ENCODE measurements at places on chromosomes 3 and 15.
A peak's percentile ranks its signal among the peaks of the same experiment; 100 is the strongest.

GRCh38 chr15:40134885-40135284 is 26.0 kb upstream of the BUB1B start:
- DNase-seq, result no peak

- DNase-seq, result no peak
These were observed 86.9 kb downstream of the DCLK3 start for GRCh38 chr3:36677331-36678007.

DNA sequence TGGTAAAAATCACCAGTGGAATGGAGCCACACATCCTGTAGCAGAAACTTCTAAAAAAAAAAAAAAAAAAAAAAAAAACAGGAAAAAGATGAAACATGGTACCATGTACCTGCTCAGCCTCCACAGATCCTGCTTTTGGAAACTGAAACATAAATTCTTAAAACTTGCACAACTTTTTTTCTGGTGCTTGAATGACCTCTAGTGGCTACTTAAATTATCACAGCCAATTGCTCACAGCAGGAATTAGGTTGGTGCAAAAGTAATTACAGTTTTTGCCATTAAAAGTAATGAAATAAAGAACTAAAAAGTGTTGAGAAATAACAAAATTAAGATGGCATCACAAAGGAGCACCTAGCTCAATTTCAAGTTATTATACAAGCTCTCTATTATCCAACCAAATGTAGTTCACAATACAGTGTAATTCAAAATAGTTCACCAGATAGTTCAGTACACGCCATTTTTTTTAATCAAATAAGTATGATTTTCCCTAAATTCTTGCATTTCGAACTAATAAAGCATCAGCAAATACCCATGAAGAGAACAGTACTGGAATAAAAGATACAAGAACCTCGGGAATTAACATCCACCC is 80.6 kb downstream of the ULK4 start:
- DNase-seq, result peak; percentile 54

DNA sequence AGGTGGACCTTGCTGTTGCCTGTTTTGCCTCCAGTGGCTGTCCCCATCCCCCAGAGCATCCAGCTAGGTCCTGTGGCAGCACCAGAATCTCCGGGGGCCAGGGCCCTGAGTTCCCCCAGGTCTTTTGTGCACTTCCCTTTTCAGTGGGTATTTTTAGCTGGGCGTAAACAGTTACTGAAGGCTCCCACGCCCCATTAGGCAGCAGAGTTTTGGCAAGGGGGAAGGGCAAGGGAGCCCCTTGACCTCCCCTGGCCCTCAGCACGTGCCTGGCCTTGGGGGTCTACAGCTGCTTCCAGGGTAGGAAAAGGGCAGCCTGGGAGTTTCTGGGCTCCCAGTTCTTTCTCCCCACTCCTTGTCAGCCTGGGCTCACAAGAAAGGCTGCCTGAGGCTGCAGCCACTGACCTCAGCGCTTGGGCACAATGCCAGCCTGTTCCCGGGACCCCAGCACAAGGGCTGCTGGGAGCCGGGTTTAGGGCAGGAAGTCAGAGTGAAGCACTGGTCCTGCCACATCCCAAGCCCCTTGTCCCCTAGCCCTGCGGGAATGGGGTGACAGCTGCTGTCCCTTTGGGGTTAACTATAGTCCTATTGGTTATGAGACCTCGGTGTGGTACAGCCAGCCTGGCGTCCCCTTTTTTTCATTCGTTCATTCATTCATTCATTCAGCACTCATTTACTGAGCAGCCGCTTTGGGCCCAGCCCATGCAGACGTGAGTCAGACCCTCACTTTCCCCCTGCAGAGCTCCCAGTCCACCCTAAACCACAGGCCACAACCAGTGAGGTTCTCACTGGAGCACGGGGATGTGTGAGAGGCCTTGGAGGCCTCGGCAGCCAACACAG is 8.4 kb downstream of the CSK start:
- no peak for DNase-seq

DNA sequence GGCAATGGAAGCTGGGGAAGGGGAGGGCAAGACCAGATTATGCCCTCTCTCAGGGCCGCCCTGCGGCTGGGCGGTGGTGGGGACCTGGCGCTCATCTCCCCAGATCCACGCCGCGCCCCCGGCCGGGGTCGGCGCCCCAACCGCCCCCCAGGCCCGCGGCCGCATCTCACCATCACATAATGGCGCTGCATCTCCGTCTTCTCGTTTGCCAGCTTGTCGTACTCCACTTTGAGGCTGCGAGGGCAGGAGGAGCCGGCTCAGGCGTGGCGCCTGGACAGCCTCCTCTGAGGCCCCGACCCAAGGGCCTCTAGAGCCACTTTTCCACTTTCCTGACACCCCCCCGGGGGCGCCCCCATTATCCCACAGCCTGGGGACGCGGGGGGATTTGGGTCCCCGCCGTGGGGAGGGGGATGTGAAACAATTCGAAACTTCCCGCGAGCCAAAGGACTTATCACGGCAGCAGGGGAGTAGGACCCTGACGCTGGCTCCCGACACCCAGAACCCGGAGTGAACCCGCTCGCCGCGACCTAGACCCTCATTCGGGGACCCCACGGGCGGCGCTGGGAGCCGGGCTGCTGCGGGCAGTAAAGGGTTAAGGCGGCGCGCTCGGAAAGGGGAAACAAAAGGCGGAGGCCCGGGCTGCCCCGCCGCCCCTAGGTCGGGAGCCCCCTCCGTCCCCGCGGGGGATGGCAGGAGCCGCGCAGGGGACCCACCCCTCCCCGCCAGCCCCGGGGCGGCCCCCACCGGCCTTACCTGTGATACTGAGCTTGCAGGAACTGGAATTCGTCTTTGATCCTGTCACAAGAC is 2.1 kb downstream of the TLE3 start:
- DNase-seq, result no peak

DNA sequence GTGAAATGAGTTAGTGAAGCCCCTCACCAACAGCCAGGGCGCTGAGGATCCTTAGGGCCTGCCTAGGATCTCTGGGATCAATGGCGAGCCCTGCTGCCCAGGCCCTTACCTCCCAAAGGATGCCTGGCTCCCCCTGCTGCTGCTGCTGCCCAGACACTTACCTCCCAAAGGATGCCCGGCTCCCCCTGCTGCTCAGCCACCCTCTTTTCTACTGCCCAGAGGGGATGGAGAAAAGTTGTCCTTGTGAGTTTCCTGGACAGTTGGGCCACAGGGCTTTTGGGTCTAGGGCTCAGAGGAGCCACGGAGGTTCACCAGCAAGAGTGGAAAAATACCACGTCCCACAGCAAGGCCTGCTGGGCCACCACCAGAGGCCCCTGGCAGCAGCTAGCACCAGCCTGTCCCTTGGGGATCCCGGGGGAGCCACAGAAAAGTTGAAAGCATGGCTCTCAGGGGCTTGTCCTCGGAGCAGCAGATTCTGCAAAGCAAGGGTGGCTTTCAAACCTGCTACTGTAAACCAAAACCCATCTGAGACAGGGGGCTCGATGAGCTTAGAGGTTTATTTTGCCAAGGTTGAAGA is 59.4 kb downstream of the SLC6A6 start:
- peak; percentile 11 for DNase-seq

GRCh38 chr3:153640689-153641665 is 479.0 kb downstream of the RAP2B start:
- no peak for DNase-seq

DNA sequence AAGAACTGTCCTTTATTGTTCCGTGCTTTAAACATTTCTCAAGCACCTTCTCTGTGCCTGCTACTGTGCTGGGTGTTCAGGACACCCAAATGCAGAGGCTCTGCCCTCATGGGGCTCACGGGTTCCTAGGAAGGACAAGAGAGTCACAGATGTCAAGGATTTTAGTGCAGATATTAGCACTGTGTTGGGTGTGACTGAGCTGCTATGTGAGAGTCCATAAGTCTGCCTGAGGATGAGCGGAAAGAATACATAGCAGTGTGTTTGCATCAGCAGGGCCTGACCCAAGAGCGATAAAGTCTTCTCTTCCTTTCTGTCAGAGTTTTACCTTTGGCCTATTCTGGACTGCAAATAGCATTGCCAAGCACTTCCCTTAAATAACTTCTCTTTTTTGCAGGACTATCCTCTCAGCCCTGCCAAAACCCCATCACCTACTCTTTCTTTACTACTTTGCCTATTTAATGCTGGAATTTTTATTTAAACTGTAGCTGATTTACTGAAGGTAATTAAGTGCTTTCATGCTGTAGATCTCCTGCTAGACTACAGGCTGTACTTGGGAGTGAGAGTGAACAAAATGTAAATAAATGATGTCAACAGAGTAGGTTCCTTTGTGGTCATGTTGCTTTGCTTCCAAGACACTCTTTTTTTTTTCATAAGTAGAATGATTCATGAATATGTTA is 459.4 kb upstream of the TPRG1 start:
- DNase-seq, result no peak

DNA sequence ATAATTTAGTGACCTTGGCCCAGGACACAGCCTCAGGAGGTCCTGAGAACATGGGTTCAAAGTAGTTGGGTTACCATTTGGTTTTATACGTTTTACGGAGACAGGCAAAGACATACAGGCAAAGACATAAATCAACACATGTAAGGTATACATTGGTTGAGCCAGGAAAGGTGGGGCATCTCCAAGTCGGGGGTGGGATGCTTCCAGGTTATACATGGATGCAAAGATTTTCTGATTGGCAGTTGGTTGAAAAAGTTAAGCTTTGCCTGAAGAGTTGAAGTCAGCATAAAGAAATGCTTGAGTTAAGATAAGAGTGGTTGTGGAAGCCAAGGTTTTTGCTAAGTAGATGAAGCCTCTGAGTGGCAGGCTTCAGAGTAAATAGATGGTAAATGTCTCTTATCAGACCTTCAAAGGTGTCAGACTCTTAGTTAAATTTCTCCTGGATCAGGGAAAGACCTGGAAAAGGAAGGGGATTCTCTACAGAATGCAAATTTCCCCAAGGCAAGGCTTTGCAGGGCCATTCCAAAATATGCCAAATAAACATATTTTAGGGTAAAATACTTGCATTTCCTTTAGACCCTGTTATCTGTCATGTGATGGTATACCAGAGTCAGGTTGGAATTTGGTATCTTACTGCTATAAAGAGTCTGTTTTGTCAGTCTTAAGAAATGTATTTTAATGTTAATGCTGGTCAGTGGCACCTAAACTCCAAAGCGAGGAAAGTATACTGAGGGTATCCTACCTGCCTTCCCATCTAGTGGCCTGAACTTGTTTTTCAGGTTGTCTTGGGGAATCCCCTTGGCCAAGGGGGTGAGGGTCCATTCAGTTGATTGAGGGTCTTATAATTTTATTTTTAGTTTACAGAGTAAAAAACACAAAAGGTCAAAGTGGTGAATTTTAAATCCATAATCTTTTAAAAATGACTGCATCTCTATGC is 8.2 kb upstream of the PDHB start:
- DNase-seq, result no peak

GRCh38 chr15:70451821-70452653 is 311.3 kb downstream of the UACA start:
- DNase-seq, result no peak

GRCh38 chr3:49880581-49881315 is 11.0 kb upstream of the CAMKV start:
- no peak for DNase-seq

- DNase-seq, result no peak
These were observed 8.8 kb downstream of the BCL6 start for GRCh38 chr3:187736418-187736871.

- no peak for DNase-seq
These were observed 27.9 kb upstream of the TBC1D21 start for GRCh38 chr15:73845507-73845906.

- no peak for DNase-seq
These were observed 3.3 kb downstream of the RPL35A start for GRCh38 chr3:197953325-197953724.

GRCh38 chr15:24886538-24886937 is 68.2 kb upstream of the SNRPN start:
- no peak for DNase-seq

GRCh38 chr15:57159767-57160166 is 216.5 kb upstream of the CGNL1 start:
- no peak for DNase-seq

GRCh38 chr3:133125171-133125570 is 87.0 kb downstream of the TMEM108 start:
- no peak for DNase-seq

- peak; percentile 82 for DNase-seq
These were observed at the start of gene TKT for GRCh38 chr3:53255775-53256703. TKT (minus strand) TSS chr3:53256022; CDS start chr3:53255942, 80 bp downstream.

- no peak for DNase-seq
These were observed 321.4 kb upstream of the GBE1 start for GRCh38 chr3:82082796-82083195.

- no peak for DNase-seq
These were observed 130.5 kb downstream of the ST8SIA2 start for GRCh38 chr15:92524161-92524560.

- peak; percentile 63 for DNase-seq
These were observed 79.6 kb upstream of the SPATA12 start for GRCh38 chr3:56980798-56981390.

DNA sequence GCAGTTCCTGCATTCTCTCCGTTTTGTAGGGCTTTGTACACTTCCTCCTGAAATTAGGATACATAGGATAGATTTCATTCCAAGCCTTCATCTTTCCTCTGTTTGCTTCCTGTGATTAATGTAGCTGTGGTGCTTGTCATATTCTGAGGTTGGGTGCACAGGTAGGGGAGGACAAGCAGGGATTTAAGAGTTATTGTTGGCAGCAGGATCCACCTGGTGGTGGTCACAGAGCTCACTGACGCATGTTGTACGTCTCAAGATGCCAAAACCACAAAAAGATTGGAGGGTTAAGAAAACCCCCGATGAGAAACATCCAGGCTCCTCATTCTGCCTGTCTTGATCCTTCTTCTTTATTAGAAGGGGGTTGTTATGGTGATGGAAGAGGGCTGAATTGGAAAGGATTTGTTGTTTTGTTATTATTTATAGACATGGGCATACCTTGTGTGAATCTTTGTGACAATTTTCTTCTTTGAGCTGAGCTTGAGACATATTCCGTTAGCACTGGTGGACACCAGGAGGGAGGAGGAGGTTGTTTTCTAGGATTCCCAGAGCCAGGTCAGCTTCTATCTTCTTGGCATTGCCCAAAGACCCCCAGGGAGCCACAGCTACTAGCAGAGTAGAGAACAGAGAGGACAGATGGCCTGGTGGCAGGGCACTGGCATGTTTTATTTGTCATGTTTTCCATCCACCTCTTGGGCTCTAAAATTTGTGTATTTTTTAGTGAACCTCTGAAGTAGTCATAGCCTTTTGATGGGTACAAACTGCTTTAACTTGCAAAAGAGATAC is 57.7 kb upstream of the LARS2 start:
- no peak for DNase-seq

Data from stimulated activated CD4-positive, alpha-beta T cell treated with anti-CD3 and anti-CD28 coated beads, Interleukin-12 subunit alpha, Interleukin-12 subunit beta, amount 100 ng/mL, for 48 hours (primary cell).